ENCODE measurements at places on chromosomes 7 and 10.

- DNase-seq = no peak
These were observed 750.7 kb downstream of the MAGI2 start for GRCh38 chr7:78702770-78703169.

GRCh38 chr10:14160299-14160698 lies 170.4 kb downstream of the FRMD4A start:
- DNase-seq = no peak

- no peak for DNase-seq
These were observed 36.9 kb downstream of the TAF3 start for GRCh38 chr10:7855205-7855604.

DNA sequence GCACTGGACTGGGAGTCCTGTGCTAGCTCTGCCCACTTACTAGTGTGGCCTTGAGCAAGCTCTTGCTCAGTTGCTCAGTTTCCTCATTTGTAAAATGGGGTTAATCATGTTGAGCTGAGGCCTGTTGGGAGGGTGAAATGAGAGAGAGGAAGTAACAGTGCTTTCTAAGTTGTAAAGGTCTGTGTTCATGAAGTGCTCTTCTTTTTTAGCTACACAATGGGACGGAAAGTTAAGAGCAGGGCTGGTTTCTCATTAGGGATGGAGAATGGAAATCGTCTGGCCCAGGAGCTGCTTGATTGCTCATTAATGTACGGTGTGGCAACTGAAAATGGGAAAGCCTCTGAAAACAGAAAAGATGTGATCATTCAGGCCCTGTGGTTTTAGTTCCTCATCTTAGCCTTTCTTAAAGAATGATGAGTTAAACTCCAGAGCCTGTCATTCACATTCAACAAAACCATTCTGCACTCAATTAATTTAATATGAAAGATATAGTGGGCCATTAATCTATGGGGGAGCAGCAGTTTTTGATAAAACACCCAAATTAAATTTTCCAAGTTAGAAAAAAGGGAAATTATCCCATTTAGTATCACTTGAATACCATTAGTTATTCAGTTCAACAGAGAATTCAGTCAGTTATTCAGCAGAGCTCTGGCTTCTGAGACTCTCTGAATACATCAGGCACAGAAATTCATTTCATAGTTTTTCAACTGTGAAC lies 60.5 kb downstream of the SH2D4B start:
- DNase-seq = no peak

GRCh38 chr7:83366629-83367028 lies 203.9 kb upstream of the PCLO start:
- no peak for DNase-seq

DNA sequence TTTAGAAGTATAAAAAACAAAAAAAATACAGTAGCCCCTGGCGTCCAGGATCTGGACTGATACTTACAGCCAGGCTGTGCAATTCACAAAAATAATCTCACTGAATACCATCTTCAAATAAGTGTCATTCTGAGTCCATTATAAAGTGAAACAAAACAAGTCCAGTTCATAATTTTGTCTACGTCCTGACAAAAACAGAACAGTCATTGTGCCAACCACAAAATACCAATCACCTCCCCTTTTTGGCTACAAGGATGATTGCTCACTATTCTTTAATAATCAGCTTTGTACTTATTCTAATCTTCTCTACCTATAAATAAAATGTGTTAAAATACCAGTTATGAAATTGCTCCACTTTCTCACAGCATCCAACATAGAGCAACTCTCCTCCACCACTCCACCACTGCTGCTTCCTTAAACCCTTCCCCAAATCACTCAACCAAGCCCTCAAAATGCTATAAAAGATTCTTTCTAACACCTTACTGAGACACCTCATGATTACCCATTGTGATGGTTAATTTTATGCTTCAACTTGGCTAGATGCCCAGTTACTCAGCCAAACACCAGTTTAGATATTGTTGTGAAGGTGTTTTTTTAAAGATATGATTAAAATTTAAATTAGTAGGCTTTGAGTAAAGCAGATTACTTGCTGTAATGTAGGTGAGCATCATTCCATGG lies 479.8 kb upstream of the SEMA3A start:
- DNase-seq = no peak

- DNase-seq = no peak
These were observed 1.7 kb downstream of the DDX21 start for GRCh38 chr10:68957654-68958053.
